ENCODE measurements at places on chromosomes 13 and 19. TPM values are rescaled to one million over a fixed set of nuclear protein-coding genes. Genes with fewer than 3 reads are reported as not detected.

The PSG4 gene
- 0.14 TPM for total RNA-seq

The KLK6 gene
- total RNA-seq, result not detected

The IGFLR1 gene
- total RNA-seq, result 2.2 TPM

The HCST gene
- not detected for total RNA-seq

The TMEM161A gene
- total RNA-seq, result 18.7 TPM

The TEX29 gene
- 0.14 TPM for total RNA-seq

The CPB2 gene
- not detected for total RNA-seq

The MAMSTR gene
- total RNA-seq, result 0.09 TPM

The EBI3 gene
- total RNA-seq, result 0.47 TPM

The HOMER3 gene
- total RNA-seq, result 272 TPM

The PAK4 gene
- total RNA-seq, result 17.4 TPM

The ZNF224 gene
- 22.0 TPM for total RNA-seq

The PLVAP gene
- total RNA-seq, result 15.2 TPM

The IGSF23 gene
- total RNA-seq, result not detected

The KIR2DL3 gene
- not detected for total RNA-seq

The RASAL3 gene
- 24.8 TPM for total RNA-seq

The TICAM1 gene
- total RNA-seq, result 4.9 TPM

The ANKLE1 gene
- total RNA-seq, result 0.68 TPM

The ZNF180 gene
- total RNA-seq, result 18.0 TPM

The SEMA6B gene
- total RNA-seq, result 143 TPM

The FOXA3 gene
- total RNA-seq, result 0.14 TPM

The AMER2 gene
- total RNA-seq, result not detected

The PTGIR gene
- not detected for total RNA-seq

The MYO16 gene
- total RNA-seq, result not detected

The IGFL3 gene
- not detected for total RNA-seq

The CASP14 gene
- not detected for total RNA-seq

Measured in dermis blood vessel endothelial cell (primary cell).